ENCODE measurements at places on chromosomes 7 and 10. TPM values are rescaled to one million over a fixed set of nuclear protein-coding genes. Genes with fewer than 3 reads are reported as not detected.

SDK1 gene
- total RNA-seq = 0.49 TPM

DNA sequence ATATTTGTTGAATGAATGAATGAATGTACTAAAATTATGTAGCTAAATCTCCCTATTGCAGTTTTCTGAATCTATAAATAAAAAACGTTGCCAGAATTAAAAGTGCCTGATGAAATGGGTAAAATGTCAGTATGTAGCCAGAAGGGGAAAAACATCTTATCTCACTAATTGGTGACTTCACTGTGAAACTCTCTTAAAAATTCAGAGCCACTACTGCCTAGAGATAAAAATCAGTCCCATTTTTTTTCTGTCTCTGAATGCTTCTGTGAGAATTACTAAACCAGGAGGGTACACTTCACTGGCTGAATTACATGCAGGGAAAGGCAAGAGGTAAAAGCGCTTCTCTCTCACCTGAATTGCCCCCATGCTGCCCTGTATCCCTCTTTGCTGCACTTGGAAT is 69.6 kb upstream of the HPS1 start:
- DNase-seq = no peak

DNA sequence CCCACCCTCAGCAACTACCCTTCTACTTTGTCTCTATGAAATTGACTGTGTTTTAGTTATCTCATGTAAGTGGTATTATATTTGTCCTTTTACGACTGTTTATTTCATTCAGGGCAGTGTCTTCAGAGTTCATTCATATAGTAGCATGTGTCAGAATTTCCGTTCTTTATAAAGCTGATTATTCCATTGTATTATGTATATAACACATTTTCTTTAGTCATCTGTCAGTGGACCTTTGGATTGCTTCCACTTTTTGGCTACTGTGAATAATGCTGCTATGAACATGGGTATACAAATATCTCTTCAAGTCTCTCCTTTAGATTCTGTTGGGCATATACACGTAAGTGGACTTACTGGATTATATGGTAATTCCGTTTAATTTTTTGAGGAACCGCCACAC is 14.5 kb downstream of the SLF2 start:
- no peak for DNase-seq

DNA sequence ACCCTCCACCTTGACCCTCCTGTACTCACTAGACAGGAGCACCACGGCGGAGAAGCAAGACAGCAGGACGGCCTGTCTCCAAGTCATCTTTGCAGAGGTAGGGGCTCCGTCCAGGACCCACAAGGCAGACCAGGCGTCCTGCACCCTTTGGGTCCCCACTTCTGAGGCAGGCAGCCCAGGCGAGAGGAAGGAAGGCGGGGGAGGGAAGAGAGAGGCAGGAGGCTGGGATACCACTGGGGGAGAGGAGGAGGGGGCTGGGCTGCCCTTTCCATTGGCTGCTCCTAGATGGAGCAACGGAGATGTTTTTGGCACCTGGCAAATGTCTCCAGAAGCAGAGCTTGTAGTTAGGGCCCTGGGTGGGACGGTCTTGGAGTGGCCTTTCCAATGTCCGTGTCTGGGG is at the start of gene UCMA:
Gene UCMA, minus strand, starts transcription at position 203 of the 400 bp plus-strand sequence. Its CDS starts 116 bp downstream, at position 87.
- DNase-seq = no peak

DNA sequence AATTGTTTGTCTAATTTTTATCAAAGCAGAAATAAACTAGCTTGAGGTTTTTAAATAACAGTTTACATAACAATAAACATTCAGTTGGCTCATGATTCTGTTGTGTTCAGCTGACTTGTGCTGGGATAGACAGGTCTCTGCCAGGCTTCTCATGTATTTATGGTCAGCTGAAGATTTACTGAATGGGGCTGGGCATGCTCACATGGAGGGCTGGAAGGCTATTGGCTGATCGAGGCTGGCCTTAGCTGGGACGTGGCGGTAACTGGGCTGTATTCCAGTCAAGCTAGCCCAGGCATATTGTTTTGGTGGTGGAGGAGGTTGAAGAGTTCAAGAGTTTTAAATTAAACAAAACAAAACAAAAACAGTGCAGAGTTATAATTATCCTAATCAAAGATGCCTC is 251.0 kb upstream of the MTPN start:
- DNase-seq = no peak

- DNase-seq = no peak
Observed at GRCh38 chr7:1668396-1669063, 1.5 kb upstream of the ELFN1 start.

GRCh38 chr7:98976396-98977185 is 98.3 kb downstream of the TRRAP start:
- DNase-seq = no peak

- DNase-seq = no peak
Observed at GRCh38 chr10:120732643-120733313, 118.4 kb upstream of the WDR11 start.

- DNase-seq = no peak
Observed at GRCh38 chr10:71946700-71947099, 17.5 kb upstream of the CHST3 start.

GRCh38 chr10:331186-331585 is 195.9 kb downstream of the ZMYND11 start:
- no peak for DNase-seq

DNA sequence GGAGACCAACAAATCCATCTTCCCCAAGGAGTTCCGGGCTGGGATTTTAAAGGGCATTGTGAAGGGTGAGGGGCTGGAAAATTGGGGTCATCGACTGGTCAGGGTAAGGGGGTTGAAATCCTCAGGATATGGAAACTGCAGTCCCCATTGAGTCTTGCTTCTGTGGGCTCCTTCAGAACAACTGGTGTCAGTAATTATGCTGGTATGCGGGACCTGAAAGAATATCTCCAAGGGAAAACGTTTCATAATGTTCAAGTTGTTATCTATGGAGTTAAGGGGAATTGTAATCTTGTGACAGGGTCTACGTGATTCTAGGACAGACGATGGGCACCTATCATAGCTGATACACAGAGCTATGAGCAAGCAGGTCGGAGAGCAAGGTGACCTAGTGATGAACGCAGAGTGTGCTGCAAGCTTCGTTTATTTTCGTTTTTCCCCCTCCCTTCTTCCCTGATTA is 494 bp upstream of the RHBDD2 start:
- no peak for DNase-seq

GRCh38 chr7:21543528-21544302 is 876 bp downstream of the DNAH11 start:
- no peak for DNase-seq

DNA sequence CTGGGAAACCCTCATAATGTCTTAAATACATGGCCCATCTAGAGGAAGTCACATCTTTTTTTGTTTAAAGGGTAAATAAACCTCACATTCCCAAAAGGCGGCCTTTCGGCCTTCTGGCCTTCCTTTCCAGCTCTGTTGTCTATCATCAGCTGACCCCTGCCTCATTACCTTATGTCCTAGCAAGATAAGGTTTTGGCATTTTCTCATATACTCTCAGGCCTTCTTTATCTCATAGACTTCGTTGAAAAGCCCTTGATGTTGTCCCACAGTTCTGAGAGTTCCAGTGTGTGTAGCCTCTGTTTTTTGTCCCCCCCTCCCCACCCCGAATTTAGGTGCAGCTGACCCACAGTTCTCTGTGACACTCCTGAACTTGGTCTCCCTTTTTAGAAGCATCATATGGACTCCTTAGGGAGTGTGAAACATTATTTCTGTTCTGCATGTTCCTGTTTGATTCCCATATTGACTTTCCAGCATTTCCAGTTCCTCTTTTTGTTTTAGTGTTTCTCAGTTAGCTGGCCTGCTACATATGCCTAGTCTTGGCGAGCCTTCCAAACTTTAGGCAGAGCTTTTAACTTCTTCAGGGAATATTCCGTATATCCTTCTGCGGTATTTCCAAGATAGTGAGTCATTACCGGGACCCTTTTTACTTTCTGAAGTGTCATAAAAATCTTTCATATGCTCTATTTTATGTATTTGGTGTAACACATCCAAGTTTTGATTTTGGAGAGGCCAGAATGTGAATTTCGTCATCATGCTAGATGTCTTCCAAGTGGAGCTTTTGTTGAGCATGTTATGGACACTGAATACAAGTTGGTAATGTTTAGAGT is 138.5 kb downstream of the LRRC4 start:
- no peak for DNase-seq
